Mesangial cell (primary cell): ENCODE measurements at places on chromosomes 1 and 21. TPM values are rescaled to one million over a fixed set of nuclear protein-coding genes. Genes with fewer than 3 reads are reported as not detected.

RPTN gene
- total RNA-seq = not detected in 2 replicates

DUSP23 gene
- total RNA-seq = 44.0 and 67.8 TPM in 2 replicates

TRMT13 gene
- total RNA-seq = 2.6 and 3.9 TPM in 2 replicates

KLHL21 gene
- 23.6 and 53.9 TPM in 2 replicates for total RNA-seq

NPHS2 gene
- 0.38 TPM in 1 of 2 replicates, not detected in the other for total RNA-seq

THEM5 gene
- total RNA-seq = not detected in 2 replicates

OR2AK2 gene
- not detected in 2 replicates for total RNA-seq
